T-helper 17 cell (primary cell): ENCODE measurements at places on chromosomes 4 and X. TPM values are rescaled to one million over a fixed set of nuclear protein-coding genes. Genes with fewer than 3 reads are reported as not detected.

Gene NXF2
- not detected for total RNA-seq

Gene TCEAL7
- total RNA-seq, result not detected

Gene TIMM8A
- total RNA-seq, result 5.1 TPM

DNA sequence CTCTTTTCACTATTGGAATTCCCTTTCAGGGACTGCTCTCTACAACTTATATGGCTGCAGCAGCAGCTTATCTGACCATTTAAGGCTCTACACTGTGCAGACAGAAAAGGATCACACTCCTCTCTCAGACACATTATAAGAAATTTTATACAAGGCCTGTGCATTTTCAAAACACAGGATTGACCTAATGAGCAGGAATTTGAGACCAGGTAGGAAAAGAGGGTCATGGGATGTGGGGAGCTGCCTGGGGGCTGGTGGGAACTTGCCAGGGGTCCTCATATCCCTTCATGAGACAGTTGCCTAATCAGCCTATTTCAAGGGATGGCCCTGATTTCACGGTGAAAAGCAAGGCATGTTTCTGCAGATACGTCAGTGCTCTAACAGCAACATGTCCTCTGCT, 77.1 kb downstream of the SORBS2 start:
- no peak for DNase-seq

DNA sequence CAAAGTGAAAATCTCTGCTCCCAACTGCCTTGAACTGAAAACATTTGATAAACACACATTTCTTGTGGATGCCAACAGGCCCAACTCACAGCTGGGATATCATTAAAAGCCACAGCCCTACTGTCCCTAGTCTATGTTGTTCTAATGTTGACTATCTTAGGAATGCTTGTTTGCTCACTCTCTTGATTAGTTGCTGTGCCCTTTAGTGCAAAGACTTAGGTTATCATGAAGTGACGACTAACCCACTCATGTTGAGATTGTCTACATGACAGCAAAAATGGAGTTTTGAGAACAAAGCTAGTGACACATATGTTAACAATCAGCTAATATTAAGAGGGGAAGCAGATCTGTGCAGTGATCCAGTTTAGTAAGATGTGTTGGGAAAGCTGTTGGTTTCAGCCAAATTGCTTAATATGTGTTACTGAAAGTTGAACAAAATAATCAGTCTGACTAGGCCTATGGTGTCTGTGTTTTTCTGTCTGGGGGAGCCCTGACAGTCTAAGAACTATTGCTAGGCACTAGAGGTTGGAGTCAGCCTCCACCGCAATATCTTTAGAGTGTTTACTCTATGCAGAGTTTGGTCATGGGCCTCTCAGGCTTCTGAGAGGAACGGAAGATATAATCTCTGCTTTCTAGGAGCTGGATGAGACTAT, 125.5 kb downstream of the ATG4A start:
- no peak for DNase-seq

DNA sequence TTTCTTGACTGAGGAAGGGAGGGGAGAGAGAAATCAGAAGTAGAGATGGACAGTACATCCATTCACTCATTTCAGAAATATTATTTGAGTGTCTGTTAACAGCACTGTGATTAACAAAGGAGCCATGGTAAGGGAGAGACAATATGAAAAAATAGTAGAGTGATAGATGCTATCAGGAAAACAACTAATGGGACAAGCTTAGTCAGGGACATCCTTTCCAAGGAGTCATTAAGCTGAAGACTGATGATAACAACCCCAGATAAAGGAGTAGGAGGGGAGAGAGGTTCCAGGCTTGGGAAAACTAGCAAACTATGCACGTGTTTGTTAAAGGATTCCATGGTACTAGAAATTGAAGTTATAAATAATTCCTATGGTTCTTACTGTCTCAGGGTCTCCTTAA, 122.2 kb downstream of the CBR4 start:
- no peak for DNase-seq

DNA sequence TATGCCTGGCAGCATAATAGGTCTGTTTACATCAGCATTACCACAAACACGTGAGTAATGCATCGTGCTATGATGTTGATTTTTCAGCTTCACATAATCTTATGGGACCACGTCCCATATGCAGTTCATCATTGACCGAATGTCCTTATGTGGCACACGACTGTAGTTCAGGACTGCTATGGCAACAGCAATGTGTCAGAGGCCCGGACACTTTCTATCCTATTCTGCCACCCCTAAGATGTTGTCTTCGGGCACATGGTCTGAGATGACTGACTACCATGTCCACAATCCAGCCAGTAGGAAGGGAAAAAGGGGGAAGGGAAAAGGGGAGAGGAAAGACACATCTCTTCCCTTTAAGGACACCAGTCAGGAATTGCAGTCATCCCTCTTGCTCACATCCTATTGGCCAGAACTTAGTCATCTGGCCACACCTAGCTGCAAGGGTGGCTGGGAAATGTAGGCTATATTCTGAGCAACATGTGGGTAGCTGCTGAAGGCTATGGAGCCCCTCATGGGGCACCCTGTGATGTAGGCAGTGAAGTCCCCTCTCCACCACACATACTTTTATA, 196.0 kb upstream of the RBPJ start:
- no peak for DNase-seq

GRCh38 chr4:138602664-138603063, 360.5 kb upstream of the SLC7A11 start:
- DNase-seq, result no peak

DNA sequence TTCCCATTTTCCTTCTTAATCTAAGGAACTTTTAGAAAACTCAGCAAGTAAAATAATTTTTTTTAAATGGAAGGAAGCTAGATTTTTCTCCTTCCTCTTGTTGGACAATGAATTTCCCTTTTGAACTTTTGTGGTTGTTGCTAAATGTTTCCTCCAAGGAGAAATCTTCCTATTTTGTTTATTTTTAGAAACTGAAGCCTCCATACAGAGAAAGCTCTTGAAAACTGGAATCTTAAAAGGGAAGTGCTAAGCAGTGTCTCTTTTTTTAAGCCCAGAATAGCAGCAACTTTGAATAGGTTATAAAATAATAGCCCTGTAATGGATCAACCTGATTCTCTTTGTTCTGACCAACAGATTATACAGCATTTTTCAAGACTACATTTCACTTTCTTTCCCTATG, 15.1 kb upstream of the DCLK2 start:
- no peak for DNase-seq

- no peak for DNase-seq
These were observed 621 bp upstream of the SUV39H1 start for GRCh38 chrX:48695925-48696300.

- DNase-seq, result no peak
These were observed 122.9 kb downstream of the PPA2 start for GRCh38 chr4:105350859-105351490.

- no peak for DNase-seq
These were observed 122.0 kb downstream of the CORIN start for GRCh38 chr4:47715716-47716416.

DNA sequence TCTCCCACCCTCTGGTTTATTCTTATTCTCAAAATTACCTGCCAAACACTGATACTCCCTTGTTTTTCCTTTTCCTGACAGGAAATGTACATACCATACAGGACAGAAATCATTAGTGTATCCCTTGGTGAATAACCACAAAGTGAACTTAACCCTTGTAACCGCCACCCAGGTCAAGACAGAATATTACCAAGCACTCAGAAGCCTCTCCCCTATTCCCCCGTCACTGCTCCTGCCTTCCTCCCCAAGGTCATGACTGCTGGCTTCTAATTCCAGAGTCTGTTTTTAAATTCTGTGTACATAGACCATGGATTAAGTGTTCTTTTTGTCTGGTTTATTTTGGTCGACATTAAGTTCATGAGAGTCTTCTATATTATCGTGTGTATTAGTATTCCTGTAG, 37.7 kb downstream of the HTT start:
- DNase-seq, result no peak

GRCh38 chr4:53702334-53703266, 111.3 kb upstream of the LNX1 start:
- DNase-seq, result no peak

- DNase-seq, result no peak
These were observed 1418.7 kb downstream of the FSTL5 start for GRCh38 chr4:160745126-160745525.

DNA sequence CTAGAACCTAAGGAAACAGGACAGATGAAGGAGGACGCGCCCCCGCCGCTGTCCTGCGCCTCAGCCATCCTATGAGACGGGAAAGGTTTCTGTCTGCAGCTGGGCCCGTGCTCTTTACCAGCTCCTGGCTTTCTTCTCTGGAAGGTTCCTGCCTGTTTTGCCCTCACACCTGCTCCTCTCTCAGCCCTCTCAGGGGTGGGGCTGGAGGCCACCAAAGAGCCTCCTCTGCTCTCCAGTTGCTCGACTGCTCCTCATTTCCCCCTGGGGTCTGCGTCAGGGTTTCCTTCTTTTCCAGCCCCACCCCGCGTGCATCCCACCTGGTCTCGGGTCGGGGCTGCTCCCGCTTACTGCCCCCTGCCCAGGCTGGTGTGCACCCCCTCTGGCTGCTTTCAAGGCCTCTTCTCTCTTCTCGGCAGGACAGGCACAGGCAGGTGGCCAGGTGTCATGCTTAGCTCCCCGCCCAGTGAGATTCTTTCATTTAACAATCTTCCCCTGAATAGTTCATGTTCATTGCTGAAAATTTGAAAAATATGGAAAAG, 4.6 kb downstream of the HTT-AS start:
- DNase-seq, result no peak

- no peak for DNase-seq
These were observed 14.1 kb downstream of the HPSE start for GRCh38 chr4:83320548-83320947.

GRCh38 chr4:113052379-113052951, 3.0 kb downstream of the ANK2 start:
- no peak for DNase-seq

DNA sequence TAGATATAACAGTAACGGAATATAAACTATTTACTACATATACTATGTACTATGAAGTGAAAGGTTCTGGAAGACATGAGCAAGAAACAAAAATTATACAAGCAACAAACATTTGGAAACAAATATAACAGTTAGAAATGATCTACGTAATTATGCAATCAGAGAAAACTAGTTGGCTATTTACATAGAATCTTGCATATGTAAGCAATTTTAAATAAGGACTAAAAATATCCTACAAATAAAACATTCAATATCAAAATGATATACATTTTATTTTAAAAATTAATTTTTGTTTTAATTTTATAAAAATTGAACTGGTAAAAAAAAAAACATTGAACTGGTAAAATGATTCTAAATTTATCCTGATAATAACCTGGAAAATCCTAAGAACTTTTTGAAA, 642.5 kb upstream of the PCDH10 start:
- DNase-seq, result no peak

GRCh38 chr4:23720556-23720955, 169.3 kb downstream of the PPARGC1A start:
- DNase-seq, result no peak

GRCh38 chr4:84279678-84280077, 219.4 kb downstream of the NKX6-1 start:
- DNase-seq, result no peak

DNA sequence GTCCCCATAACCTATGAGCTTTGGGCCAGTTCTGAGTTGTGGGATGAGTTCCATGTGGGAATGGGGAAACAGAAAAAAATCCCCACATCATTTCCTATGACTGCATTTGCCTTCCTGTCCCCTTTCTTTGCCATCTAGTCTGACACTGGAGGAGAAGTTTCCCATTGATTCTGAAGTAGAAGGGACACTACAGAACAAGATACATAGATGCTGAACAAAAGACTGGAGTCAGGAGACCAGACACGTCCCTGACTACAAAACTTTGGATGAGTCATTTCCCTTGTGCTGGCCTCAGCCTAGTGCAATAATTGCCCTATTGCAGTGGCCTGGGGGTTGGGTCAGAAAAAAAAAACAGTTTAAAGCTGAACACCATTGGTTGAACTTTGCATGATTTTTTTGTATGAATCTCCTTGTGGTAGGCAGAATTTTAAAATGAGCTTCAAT, 22.1 kb downstream of the BEX3 start:
- DNase-seq, result no peak

DNA sequence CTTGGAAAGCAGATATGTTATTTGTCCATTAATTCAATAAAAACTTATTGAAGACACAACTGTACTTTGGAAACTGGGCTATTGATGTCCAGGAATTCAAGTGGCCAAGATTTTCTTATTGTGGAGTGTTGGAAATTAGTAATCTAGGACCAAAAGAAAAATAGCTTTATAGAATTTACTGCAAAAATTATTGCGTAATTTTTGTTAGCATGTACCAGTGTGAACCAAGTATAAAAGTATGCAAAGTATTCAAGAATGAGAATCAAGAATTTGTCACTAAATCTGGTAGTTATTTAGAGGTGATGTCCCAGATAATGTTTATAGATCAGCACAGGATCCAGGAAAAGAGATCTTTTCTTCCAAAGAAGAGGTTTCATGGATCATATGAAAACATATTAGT, 468.9 kb upstream of the CTSO start:
- DNase-seq, result no peak

GRCh38 chr4:169212981-169213380, 57.8 kb downstream of the SH3RF1 start:
- no peak for DNase-seq

DNA sequence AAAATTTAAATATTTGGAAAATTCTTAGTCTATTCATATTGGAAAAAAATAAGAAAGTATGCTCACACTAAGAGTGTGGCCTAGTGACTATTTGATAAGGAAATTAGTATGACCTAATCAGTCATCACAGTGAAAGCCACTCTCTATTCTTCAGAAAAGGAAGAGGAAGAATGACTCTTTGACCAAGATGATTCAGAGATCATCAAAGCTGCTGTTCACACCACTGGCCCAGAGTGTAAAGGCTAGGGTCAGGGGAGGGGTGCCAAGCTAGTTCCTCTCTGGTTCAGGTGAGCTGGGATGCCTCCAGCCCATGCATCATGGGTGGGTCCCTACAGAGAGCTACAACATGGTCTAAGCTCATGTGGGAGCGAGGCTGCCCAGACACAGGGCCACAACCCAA, 396.9 kb upstream of the NDST3 start:
- no peak for DNase-seq

DNA sequence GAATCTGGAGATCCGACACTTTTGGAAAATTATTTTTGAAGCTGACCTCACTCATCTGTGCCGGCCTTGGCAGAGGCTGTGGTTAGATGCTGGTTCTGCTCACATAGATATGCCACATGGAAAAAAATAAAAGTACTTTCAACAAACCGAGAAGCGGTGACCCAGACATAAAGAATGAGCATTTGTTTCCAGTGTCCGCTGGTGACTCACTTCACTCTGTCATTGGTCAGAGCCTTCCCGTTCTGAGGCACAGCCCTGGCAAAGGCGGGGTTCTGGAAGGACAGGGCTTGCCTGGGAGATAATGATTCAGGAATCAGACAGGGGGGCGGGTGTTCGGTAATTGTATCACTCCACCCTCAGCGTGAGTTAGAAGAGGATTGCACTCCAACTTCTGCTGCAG, 172.4 kb upstream of the MXRA5 start:
- no peak for DNase-seq

DNA sequence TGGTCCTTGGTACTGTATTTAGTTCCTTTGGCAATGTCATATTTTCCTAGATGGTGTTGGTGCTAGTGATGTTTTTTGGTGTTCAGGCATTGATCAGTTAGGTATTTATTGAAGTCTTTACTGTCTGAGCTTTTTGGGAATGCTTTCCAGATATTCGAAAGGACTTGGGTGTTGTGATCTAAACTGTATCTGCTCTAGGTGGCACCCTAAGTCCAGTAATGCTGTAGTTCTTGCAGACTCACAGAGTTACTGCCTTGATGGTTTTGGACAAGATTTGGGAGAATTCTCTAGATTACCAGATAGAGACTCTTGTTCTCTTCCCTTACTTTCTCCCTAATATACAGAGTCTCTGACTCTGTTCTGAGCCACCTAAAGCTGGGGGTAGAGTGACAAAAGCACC, 513.6 kb upstream of the PITX2 start:
- no peak for DNase-seq
